ENCODE measurements at places on chromosomes 13 and 19. TPM values are rescaled to one million over a fixed set of nuclear protein-coding genes. Genes with fewer than 3 reads are reported as not detected.

RGS9BP gene
- total RNA-seq = 0.19 TPM

SUGP1 gene
- 39.2 TPM for total RNA-seq

KCNJ14 gene
- total RNA-seq = 1.2 TPM

SIGLEC7 gene
- not detected for total RNA-seq

ACP7 gene
- total RNA-seq = 0.31 TPM

CACNG6 gene
- not detected for total RNA-seq

HSPB6 gene
- total RNA-seq = 0.36 TPM

DNA sequence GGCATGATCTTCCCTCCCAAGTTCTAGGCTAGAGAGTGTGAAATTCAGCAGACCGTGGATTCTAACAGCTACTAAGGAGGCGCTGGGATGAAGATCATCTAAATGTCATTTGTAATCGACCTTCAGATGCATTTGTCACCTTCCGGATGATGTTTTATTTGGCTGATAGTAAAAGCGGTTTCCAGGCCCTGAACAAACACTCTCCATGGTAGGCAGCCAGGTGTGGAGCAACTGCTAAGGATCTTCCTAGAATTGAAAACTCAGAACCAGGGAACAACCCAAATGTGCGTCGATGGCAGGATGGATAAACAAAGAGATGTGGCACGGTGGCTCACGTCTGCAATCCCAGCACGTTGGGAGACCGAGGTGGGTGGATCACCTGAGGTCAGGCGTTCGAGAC lies 107.2 kb upstream of the CACNA1A start:
- no peak for DNase-seq

- DNase-seq = no peak
These were observed 1.5 kb downstream of the AKT2 start for GRCh38 chr19:40283414-40284250.

- DNase-seq = no peak
These were observed 64.4 kb downstream of the WASF3 start for GRCh38 chr13:26621731-26622401.

GRCh38 chr13:24681930-24682329 lies 1.7 kb downstream of the ATP12A start:
- DNase-seq = no peak

DNA sequence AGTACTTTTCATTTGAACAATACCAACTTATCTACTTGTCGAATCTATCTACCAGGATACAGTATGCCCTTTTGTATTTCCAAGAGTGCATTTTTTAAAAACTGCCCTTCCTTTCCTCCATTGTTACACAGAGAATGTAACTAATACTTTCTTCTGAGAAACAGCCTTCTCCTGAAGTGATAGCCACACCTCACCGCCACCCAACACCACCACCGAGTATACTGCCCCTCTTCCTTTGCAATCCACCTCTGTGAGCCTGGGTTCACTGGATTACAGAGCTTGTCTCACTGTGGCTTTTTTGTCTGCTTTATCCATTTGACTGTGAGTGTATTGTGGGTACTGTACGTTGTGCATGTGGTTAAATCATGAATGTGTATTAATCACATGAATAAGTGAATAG lies 305.4 kb downstream of the KLF12 start:
- no peak for DNase-seq

GRCh38 chr13:19890030-19890429 lies 26.6 kb upstream of the ZMYM5 start:
- DNase-seq = no peak

DNA sequence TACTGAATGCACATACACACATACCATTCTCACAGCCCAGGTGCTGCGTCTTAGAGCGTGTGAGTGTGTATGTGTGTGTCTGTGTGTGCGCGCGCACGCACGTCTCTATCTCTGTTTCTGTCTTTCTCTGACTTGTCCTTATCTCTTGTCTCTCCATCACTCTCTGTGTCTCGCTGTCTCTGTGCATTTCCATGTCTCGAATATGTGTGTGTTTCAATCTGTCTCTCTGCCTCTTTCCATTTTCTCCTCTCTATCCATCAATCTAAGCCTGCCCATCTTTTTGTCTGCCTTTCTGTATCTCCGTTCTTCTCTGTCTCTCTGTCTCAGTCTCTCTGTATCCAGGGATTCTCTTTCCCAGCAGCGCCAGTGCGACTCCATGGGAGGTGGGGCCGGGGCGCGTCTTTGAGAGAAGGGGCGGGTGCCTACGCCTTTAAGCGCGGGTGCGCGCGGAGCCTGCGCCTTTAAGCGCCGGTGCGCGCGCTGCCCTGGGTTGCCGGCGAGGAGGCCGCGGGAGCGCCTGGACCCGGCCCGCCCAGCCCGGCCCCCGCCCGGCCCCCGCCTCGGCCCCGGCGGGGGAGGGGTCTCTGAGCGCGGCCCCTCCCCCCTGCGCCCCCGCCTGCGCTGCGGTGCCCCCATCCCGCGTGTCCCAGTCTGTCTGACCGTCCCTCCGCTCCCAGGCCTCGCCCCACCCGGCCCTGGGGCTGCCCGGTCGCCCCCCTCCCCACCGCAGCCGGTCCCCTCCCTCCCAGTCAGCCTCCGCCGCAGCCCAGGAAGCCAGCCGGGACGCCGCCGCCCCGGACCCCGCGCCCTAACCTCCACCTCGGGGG lies at the start of gene LRFN3:
Gene LRFN3, plus strand, starts transcription at position 464 of the 827 bp plus-strand sequence. CDS start 3,052 bp downstream, outside the sequence.
- DNase-seq = peak; percentile 75

GRCh38 chr13:46361276-46361934 lies 25.6 kb downstream of the RUBCNL start:
- DNase-seq = no peak

DNA sequence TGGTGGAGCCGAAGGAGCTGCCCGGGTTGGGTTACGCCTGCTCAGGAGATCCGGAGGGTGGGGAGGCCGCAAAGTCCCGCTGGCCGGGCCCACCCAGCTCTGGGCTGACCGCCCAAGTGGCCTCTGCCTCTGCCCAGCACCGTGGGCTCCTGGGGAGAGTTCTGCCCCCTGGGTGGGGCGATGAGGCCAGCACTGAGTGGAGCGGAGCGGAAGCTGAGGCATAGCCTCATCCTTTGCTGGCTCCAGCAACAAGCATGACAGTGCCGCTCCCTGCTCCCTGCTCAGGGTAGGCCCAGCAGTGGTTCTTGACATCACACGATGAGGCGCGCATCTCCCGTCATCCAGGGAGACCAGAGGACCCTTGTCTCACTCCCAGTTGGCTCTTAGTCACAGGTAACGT lies 22.5 kb downstream of the CCDC8 start:
- no peak for DNase-seq

DNA sequence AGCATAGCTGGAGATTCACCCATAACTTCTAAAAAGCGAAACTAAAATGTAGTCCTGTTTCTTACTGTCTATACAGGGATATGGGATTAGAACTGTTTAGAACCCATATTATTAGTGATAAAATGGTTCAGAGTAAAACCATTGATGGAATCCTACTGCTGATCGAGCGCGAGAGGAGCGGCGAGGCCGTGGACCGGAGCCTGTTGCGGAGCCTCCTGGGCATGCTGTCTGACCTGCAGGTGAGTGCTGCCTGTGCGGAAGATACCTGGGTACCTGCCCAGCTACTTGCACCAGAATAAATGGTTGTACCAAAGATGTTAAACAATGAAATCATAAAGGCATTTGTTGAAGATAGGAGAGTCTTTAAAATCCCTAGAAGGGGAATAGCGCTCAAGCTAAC lies 23.7 kb downstream of the CUL4A start:
- no peak for DNase-seq

GRCh38 chr13:42526804-42527203 lies 47.1 kb upstream of the TNFSF11 start:
- DNase-seq = no peak

- DNase-seq = no peak
These were observed 67.7 kb upstream of the SERP2 start for GRCh38 chr13:44305917-44306370.

- no peak for DNase-seq
These were observed 2.8 kb upstream of the KLF5 start for GRCh38 chr13:73055813-73056564.

- no peak for DNase-seq
These were observed 21.8 kb downstream of the ARRDC2 start for GRCh38 chr19:18029617-18030338.

DNA sequence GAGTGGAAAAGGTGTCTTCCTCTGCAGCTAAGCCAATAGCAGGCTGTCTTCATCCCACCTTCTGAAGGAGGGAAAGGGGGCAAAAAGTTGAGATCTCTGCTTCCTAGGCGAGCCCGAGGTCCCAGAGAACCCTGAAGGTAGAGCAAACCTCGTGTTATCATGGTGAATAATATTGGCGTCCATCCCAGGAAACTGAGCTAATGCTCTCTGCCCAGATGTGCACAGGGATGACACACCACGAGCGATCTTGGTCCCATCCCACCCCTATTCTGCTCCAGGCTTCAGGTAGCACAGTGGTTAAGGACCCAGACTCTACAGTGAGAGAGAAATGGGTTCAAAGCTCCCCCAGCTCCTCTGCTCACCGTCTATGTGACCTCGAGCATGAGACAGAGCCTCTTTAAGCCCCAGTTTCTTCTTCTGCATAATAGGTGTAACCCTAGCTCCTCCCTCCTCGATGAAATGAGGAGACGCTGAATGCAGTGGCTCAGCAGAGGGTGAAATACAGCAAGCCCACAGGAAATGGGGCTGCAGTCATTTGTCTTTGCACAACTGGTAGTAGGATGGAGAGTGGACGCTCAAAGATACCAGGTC lies 9.9 kb upstream of the CEACAM20 start:
- no peak for DNase-seq

Data from activated CD4-positive, alpha-beta memory T cell treated with anti-CD3 and anti-CD28 coated beads for 36 hours (primary cell).